GM23248 (cell line): ENCODE measurements at places on chromosomes 11 and 22. TPM values are rescaled to one million over a fixed set of nuclear protein-coding genes. Genes with fewer than 3 reads are reported as not detected.

Gene TM7SF2
- total RNA-seq = 0.65 and 0.89 TPM in 2 replicates

Gene IL18
- 58.8 and 62.9 TPM in 2 replicates for total RNA-seq

Gene SAA4
- total RNA-seq = not detected in 2 replicates

Gene SMTNL1
- not detected in 2 replicates for total RNA-seq

Gene KIF18A
- 7.8 and 12.5 TPM in 2 replicates for total RNA-seq

Gene CEP126
- 2.0 and 3.5 TPM in 2 replicates for total RNA-seq

Gene GAB2
- 7.2 and 12.2 TPM in 2 replicates for total RNA-seq

Gene GGT1
- 2.1 and 5.3 TPM in 2 replicates for total RNA-seq

Gene TRIM66
- 1.4 and 1.5 TPM in 2 replicates for total RNA-seq

Gene CCDC34
- total RNA-seq = 3.9 and 5.7 TPM in 2 replicates

Gene RIC3
- not detected in 2 replicates for total RNA-seq

Gene OR5P2
- total RNA-seq = not detected in 2 replicates

Gene CABP4
- not detected in 2 replicates for total RNA-seq

Gene ARHGAP42
- total RNA-seq = 2.3 and 2.7 TPM in 2 replicates

Gene CLTCL1
- total RNA-seq = 10.2 and 20.0 TPM in 2 replicates

Gene TNNI2
- not detected in 2 replicates for total RNA-seq

Gene SCGB1C1
- not detected in 2 replicates for total RNA-seq

- peak; percentile 31 for DNase-seq
Observed at GRCh38 chr11:11976481-11977127, 31.8 kb downstream of the DKK3 start.

- peak; percentile 49 for DNase-seq
Observed at GRCh38 chr11:91248199-91248807, 976.3 kb upstream of the FAT3 start.

GRCh38 chr22:41857155-41857859 is 24.4 kb downstream of the SREBF2 start:
- peak; percentile 85 for DNase-seq

- DNase-seq = no peak
Observed at GRCh38 chr22:40071720-40072119, 77.0 kb downstream of the FAM83F start.

- DNase-seq = no peak
Observed at GRCh38 chr11:125325196-125325595, 160.6 kb downstream of the PKNOX2 start.

- DNase-seq = no peak
Observed at GRCh38 chr11:48122656-48123055, 94.0 kb upstream of the OR4B1 start.

- DNase-seq = peak; percentile 23
Observed at GRCh38 chr11:63951779-63952536, 13.2 kb downstream of the NAA40 start.

DNA sequence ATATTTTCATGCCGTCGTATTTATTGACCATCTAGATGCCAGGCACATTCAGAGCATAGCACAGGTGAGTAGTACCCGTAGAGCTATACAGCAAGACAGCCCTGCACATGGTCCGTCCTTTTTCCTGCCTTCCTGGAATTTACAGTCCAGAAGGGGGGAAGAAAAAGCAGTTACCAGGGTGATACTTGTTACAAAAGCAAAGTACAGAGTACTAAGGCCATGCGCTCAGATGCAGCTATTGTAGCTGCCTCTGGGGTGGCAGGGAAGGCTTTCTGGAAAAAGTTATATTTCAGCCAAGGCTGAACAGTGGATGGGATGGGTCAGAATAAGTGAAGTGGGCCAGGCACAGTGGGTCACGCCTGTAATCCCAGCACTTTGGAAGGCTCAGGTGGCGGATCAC is 36.2 kb downstream of the JHY start:
- no peak for DNase-seq

GRCh38 chr11:76796511-76797198 is 13.5 kb downstream of the TSKU start:
- DNase-seq = no peak

GRCh38 chr11:66676282-66676919 is 1.3 kb downstream of the RBM4B start:
- no peak for DNase-seq

GRCh38 chr11:75347781-75348566 is 3.5 kb downstream of the ARRB1 start:
- peak; percentile 94 for DNase-seq

DNA sequence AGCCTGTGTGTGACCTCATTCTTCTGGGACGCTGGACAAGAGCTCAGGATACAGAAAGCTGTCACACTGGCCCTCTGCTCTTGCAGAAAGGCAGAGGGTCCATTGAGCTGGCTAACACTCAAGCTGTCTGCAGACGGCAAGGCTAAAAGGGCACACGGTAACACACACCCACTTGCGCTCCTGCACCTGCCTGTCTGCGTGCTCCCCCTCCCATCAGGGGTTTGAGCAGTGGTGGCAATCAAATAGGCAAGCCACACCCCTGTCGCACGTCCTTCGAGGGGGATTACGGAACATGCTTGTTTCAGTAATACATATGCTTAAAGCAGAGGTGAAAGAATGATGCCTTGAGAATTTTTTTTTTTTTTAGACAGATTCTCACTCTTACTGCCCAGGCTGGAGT is 7.1 kb upstream of the QSER1 start:
- no peak for DNase-seq

GRCh38 chr11:13333456-13333957 is 55.9 kb downstream of the BMAL1 start:
- DNase-seq = peak; percentile 38

DNA sequence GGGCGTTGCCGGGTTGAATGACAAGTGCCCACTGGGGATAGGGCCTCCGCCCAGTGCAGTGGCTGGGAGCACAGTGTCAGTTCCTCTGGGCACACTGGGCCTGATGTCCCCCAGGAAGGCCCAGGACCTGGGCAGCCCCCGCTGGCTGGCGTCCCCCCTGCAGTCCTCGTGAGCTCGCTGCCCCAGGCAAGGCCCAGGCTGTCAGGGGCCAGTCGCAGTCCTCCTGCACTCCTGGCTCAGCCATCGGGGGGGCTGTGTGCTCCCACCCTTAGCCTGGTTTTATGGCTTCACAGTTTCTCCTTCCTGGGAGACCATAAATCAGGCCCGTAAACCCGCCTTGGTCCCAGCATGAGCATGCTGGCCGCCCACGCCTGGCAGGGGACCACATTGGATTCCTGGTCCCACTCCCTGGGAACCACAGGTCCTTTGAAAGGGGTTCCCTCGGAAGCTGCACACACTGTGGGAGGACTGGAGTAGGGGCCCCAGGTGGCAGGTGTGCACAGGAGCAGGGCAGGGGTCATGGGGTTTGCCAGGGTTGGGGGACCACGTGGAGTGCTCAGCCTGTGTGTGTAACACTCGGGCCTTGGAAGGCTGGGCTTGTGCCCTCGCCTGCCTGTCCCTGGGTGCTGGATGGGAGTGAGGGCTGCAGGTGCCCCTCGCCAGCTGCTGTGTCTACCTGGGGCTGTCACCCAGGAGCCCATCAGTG is 113.6 kb downstream of the KCNQ1OT1 start:
- no peak for DNase-seq

- DNase-seq = no peak
Observed at GRCh38 chr22:32328306-32329201, 29.1 kb upstream of the RFPL3 start.

- peak; percentile 75 for DNase-seq
Observed at GRCh38 chr22:18110194-18110953, at the start of gene TUBA8. Gene TUBA8 (plus strand): TSS chr22:18110809. CDS start chr22:18110866, 57 bp downstream.

DNA sequence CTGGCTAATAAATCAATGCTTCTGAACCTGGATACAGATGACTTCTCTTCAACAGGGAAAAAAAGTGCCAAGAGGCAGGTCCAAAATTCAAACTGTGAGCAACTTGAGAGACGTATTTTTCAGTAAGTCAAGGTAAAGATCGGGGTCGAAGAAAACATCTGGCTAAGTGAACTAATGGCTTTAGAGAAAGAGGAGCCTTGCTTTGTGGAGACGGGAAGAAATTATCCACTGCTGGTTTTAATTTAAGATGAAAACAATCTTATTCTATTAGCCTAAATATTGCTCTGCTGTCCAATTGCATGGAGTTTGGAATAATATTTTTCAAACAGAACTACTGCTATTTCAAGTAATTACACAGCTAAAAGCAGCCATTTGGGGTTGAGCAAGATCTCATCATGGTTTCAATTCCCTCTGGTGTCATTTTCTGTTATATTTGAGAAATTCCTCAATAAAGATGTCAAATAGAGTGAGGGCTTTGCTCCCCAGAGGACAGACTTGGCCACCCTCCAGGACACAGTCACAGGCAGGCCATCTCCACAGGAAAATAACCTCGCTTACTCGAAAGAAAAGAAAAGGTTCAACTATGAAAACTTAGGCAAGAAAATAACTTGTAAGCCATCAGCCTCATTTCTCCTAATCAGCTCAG is 29.8 kb downstream of the SCUBE1 start:
- no peak for DNase-seq

DNA sequence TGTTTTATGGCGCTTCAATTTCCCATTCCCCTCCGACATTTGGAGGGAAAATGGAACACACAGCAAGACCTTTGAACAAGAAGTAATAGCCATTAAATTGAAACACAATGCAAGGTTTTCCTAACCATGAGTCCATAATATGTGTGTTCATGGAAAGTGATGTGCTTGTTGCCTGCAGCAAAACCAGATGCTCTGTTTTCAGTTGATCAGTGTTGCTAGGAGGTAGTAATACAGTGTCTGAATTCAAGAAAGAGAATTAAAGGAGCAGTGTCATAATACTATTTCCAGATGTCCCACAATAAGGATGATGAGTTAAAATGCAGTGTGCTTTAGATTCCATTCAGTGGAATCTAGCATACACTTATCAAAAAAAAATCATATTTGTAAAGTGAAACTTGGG is 637.4 kb upstream of the API5 start:
- DNase-seq = no peak

GRCh38 chr11:114479331-114479730 is 40.1 kb downstream of the REXO2 start:
- DNase-seq = no peak

- DNase-seq = peak; percentile 19
Observed at GRCh38 chr11:76436020-76436419, 8.8 kb upstream of the EMSY start.

GRCh38 chr22:42353883-42354727 is 78.1 kb downstream of the NFAM1 start:
- DNase-seq = peak; percentile 68

- DNase-seq = no peak
Observed at GRCh38 chr11:108743851-108744250, 79.0 kb downstream of the DDX10 start.

DNA sequence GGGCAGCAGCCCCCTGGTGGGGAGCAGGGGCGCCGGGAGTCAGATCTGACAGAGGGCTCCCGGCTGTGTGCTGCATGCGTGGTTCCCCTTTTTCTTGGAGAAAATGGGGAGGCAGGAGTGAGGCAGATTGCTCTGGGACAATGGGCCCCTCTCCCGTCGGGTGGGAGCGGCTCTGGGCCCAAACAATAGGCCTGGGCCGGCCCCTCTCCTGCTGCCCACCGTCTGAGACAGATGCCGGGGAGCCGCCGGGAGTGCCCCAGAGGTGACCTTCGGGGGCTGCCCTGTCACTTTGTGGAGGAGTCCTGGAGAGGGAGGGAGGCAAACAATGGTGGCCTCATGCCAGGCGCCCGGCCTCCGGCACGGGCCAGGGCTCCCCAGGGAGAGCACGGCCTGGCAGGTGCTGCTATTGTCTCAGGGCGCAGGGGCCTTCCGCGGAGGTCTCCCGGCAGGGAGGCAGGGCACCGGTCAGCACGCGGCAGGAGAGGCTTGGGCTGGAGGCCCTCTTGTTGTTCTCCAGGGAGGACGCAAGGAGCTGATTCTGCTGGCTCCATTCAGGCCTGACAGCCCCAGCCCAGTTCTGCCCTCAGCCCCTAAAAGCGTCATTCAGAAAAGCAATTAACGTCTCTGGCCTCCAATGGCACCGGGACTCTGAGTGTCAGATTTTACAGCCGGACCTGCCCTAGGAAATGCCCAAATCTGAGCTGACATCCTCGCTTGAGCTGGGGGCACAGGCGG is 44.8 kb downstream of the SMIM38 start:
- DNase-seq = no peak

DNA sequence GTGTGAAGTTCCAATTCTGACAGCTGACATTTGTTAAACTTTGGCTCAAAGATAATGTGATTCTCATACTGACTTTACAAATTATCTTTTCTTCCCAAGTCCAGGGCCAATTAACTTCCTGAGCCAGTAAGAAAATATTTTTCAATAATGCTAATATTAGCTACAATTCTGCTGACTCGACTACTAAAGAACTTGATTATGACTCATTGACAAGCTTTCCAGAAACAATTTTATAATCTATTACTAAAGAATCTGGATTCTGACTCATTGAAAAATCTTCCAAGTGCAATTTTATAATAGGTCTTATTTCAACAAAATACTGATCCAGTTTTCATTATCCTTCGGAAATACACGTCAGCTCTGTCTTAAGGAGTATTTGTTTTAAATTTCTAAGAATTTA is 12.9 kb upstream of the XKR3 start:
- DNase-seq = peak; percentile 78
